ENCODE measurements at places on chromosomes 4 and X.

- no peak for DNase-seq
Observed at GRCh38 chr4:112153211-112153791, 8.0 kb downstream of the FAM241A start.

DNA sequence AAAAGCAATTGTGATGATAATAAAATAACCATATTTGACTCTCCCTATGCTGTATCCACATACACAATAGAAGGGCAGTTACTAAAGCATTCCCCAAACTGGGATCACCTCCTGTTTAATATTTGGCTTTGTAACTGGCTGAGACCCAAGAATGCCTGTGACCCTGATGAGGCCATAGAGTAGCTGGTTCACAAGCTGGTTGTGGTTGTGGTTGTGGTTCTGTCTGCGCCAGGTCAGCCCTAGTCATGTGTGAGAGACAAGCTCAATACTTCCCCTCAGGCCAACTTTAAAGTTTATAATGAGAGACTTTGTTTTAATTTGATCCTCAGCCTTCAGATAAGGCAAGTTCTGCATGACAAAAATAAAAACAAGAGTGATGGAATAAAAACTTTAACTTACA, 209.9 kb downstream of the PARM1 start:
- DNase-seq: no peak

DNA sequence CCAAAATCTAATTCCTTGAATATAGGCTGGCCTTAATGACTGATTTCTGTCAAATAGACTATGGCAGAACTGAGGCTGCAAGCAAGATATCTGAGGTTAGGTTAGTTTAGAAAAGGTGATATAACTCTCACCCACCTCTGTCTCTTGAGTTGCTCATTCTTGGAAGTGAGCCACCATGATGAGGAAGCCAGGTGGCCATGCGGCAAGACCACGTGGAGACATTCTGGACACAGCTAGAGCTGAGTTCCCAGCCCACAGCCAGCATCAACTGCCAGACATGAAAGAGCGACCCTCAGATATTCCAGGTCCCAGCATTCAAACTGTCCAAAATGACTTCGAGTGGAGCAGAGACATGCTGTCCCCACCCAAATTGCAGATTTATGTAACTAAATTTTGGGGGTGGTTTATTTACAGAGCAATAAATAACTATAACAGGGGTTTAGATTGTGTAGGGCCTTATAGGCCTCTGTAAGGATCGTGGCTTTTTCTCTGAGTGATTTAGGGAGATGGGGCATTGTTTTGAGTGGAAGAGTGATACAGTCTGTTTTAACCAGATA, 33.7 kb downstream of the USP53 start:
- no peak for DNase-seq

- no peak for DNase-seq
Observed at GRCh38 chr4:125187226-125188176, 127.3 kb upstream of the FAT4 start.

GRCh38 chrX:139382529-139382928, 148.0 kb upstream of the F9 start:
- DNase-seq: no peak

Data from stimulated activated CD4-positive, alpha-beta T cell treated with anti-CD3 and anti-CD28 coated beads, Interleukin-15, amount 100 ng/mL, for 1 hour (primary cell).